Lung microvascular endothelial cell (primary cell): ENCODE measurements at places on chromosomes 5 and 9.
A peak's percentile ranks its signal among the peaks of the same experiment; 100 is the strongest.

DNA sequence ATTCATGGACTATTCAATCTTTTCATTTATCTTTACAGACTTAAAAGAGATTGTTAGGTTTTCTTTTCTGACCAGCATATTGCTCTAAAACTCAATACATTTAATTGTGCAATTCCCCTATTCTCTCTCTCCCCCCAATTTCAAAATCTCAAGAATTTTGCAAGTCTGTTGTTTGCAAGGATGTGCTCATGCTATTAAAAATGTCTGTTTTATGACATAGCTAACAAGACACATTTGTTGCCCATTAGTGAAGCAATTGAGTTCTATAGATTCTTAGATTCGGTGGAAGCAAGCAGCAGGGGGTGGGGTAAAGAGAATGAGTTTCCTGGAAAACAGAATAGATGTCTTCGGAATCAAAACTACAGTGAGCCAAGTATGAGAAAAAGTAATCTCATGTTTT lies 8.5 kb upstream of the CSNK1A1 start:
- no peak for DNase-seq

- no peak for DNase-seq
These were observed 97.5 kb downstream of the ZNF608 start for GRCh38 chr5:124648902-124649467.

DNA sequence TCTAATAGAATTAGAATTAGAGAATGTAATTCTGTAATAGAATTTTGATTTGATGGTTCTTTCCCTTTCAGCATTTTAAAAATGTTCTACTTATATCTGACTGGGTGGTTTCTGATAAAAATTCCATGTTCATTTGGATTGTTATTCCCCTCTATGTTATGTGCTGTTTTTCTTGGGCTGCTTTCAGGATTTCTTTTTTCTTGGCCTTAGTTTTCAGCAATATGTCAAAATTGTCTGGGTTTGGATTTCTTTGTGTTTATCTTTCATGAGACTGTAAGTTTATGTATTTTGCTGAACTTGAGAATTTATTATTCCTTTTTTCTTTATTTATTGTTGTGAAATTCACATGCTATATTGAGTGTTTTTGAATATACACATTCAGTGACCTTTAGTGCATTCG lies 189.1 kb downstream of the RANBP17 start:
- DNase-seq: no peak

GRCh38 chr9:132591751-132592314 lies 9.4 kb downstream of the BARHL1 start:
- no peak for DNase-seq

DNA sequence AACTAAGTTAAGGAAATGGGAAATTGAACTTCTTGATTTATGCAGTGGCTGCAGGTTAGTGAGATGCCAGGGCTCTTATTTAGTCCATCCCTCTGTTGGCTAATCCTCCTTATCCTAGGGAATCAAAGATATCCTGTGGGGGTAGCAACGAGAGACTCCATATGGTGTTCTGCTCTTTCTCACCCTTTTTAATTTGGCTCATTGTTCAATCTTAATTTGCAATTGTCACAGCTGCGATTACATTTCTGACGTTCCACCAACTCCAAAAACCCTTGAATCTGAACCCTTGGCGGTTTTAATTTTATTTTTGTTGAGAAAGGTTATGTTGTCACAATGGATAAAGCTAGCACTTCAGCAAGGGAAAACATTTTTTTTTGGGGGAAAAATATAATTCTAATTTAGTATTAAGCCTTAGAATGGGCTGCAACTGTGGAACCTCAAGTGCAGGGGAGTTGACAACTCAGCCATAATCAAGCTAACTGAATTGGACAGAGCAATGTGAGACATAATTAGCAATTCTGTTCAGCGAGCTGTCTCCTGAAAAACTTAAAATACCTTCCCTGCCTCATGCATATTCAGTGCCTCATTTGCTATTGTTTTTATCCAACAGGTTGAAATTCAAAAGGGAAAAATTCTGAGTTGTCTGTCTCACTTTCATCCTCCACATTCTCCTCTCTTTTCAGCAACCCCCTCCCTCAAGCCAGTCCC lies 91.3 kb downstream of the MAT2B start:
- no peak for DNase-seq

GRCh38 chr9:129054163-129054851 lies 17.9 kb downstream of the MIGA2 start:
- DNase-seq: no peak

DNA sequence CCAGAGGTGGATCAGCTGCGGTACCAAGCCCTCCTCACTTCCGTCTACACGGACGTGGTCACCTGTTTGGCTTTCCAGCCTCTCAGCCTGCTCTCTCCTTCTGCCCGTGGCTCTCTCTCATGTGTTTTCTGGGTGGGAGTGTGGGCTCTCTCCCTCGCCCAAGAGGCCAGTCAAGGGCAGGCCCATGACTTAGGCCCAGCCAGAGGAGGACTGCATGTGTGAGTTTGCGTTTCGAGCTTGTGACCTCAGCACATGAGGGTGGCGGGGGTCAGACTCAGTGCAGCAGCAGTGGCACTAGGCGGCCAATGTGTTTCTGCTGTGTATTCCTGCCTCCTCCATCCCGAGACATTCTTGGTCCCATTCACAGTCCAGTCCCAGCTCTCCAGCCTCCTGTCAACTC lies 82.5 kb upstream of the SMIM23 start:
- no peak for DNase-seq

- DNase-seq: no peak
These were observed 75.3 kb upstream of the NR4A3 start for GRCh38 chr9:99746406-99746805.

- no peak for DNase-seq
These were observed 240.5 kb upstream of the IRX1 start for GRCh38 chr5:3355126-3355525.

GRCh38 chr5:1262381-1262780 lies 32.5 kb downstream of the TERT start:
- DNase-seq: no peak

- DNase-seq: no peak
These were observed 46.5 kb downstream of the SLC25A46 start for GRCh38 chr5:110785356-110785755.

- no peak for DNase-seq
These were observed 213.5 kb downstream of the DENND1A start for GRCh38 chr9:123716339-123716945.

DNA sequence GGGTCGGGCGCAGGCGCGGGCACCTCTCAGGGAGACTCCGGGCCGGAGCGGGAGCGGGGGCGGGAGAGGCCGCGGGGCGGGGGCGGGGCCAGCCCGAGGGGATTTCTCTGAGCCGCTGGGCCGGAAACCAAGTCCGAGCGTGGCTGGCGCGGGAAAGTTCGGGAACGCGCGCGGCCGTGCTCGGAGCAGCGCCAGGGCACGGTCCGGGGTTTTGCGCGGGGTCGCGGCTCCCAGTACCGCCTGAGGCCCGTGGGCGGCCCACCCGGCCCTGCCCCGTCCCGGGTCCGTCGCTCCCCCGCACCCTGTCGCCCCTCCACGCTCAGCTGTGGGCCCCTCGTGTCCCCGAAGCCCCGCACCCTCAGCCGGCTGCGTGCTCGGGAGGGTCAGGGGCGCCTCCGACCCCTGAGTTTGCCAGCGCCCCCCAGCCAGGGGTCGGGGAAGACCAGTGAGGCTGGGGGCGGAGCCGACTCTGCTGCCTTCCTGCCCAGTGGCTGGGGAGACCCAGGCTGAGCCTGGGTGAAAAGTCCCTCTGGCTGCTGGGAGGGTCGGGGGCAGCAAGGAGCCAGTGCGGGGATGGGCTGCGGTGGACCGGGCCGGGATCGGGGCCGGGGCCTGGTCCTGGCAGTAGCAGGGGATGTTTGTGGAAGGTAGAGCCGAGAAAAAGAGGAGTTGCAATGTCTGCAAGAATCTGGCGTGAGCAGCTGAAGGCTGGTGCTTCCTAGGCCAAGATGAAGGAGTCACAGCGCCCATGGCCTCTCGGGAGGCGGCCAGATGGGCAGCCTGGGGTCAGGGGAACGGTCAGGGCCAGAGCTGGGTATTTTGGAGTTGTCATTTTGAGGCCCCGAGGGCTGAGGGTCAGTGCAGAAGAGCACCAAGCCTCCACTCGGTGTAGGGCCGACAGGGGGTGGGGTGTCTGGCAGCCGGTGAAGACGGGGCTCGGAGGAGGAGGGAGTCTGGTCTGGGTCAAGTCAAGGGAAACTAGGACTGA lies 588 bp downstream of the TRAF2 start:
- peak; percentile 29 for DNase-seq

DNA sequence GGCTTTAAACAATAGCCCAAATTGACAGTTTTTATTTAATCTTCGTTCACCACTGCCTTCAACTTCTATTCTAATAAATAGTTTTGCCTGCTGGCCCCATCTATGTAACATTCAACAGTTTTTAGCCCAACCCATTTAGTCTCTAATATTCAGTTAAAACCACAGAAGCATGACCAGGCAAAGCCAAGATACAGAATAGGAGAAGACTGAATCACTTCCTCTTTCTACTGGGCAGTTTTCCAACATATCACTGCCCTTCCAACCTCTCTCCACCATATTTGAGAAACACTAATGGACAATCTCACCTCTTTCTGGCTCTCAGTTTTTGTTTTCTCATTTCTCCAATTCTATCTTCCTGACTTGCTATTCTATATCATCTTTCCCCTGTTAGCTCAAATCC lies 352.9 kb downstream of the DNAH5 start:
- DNase-seq: peak; percentile 91

- DNase-seq: no peak
These were observed 207.8 kb downstream of the SEMA5A start for GRCh38 chr5:9337928-9338595.

DNA sequence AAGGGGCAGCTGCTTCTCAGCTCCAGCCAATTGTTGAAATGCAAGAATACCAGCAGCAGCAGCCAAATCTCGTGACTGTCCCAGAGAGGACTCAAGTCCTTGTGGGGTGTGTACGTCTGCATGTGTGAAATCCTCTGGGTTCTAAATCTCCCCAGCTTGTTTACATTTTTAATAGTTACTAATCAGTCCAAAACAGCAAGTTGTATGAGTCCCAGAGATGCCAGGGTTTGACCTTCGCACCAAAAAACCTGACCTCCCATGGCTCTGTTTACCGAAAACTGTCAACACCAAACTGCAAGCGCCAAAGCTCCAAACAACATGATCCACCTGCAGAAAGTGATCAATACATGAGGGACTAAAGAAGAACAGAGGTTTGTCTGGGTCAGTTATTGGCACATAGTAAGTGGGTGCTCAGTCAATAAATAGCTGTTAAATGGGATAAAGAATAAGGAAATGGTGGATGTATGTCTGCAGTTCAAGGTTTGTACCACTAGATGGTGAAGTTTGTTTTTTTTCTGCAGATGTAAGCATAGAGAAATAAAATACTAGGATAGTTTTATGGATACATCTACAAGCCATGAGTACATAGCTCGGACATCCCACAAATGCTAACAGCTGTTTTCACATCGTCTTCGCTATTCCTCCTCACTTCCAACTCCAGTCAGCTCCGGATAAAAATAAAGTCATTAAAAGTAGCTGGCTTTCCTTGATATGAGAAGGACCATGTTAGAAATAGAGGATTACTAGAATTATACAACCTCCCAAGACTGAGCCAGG lies 85.3 kb upstream of the ADRB2 start:
- DNase-seq: peak; percentile 86

- no peak for DNase-seq
These were observed 35.8 kb downstream of the VLDLR start for GRCh38 chr9:2657427-2657826.

DNA sequence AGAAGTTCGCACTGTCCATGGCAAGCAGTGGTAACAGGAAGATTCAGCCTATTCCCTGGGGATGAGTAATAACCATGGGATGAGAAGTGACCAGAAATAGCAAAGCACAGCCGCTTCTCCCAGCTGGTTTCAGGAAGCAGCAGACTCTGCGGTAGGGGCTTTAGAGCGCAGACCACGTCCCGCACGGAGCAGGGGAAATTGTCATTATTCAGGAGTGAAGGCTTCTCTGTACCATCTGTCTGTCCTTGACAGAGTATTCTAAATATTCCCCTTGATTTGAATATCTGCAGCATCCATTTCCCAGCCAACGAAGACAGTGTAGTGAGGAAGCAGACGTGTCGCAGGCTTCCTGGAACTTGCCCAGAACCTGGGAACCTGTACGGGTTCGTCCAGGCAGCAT lies 159.6 kb downstream of the NXNL2 start:
- DNase-seq: peak; percentile 52

DNA sequence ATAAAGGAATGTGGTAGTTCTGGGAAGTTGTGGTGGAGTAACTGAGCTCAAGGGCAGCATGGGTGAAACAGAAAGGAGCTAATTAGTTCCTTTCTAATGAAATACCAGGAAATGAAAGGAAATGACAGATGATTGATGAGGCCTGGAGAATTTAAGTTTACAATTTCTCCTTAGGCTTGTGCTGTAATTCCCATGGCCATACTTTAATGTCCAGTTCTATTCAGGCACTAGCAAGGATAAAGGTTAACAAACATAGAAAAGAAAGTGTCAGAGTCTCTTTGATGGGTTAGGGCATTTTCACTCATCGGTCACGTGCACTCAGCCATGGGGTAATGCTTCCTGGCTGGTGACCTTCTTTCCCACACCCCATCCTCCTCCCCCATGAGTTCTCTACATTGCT lies 70.3 kb downstream of the CTSL start:
- DNase-seq: peak; percentile 13

- peak; percentile 94 for DNase-seq
These were observed 1.9 kb upstream of the RGMB start for GRCh38 chr5:98771382-98772109.

GRCh38 chr5:32942225-32942989 lies 231.3 kb downstream of the NPR3 start:
- peak; percentile 41 for DNase-seq

DNA sequence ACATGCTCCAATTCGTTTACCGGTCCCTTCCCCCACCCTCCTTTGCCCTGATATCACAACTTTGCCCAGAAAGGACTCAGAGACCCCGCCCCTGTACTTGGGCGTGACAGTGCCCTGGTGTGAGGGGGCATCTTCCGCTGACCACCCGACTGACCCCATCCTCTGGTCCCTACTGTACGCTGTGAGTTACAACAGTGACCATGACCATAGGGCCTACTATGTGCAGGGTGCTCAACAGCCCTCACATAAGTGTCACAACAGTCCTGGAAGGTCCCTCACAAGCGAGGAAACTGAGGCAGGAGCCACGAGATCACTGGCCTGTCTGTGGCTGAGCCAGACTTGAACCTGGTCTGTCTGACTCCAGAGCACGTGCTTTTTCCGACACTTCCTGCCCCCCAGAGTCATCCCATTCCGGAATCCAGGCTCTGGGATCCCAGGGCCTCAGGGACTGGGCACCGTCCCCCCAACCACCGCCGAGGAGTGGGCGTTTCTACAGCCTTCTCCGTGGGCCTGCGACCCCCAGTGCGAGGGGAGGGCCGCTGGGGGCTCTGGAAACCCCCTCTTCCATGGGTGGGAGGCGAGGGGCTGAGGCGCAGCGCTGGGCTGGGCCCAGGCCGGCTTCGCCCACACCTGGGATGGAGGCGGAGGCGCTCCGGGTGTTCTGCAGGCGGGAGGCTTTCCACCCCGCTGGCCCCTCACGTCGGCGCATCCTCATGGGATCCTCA lies 45.7 kb upstream of the GGTA1 start:
- DNase-seq: no peak

DNA sequence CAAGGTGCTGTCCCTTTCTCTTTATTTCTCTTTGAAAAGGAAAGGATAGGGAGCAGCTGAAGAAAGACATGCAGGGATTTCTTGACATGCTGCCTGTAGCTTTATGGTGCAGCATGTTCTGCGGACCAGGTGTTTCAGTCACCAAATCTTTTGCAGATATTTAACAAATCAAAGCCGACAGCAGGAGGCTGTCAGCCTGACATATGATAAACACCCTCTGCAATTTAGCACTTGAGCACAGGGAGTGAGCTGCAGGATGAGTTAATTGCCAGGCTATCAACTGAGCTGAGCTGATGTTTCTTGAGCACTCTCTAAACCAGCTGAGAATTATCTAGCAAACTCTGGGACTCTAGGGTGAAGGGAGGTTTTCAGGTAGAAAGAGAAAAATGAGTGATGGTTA lies 212.8 kb upstream of the ATP10B start:
- no peak for DNase-seq

- DNase-seq: no peak
These were observed 161.6 kb downstream of the ACTL7B start for GRCh38 chr9:108694170-108694569.
